A549 treated with CpdA at 1 μM for 4 hours (cell line): ENCODE measurements at places on chromosomes 12 and 14. TPM values are rescaled to one million over a fixed set of nuclear protein-coding genes. Genes with fewer than 3 reads are reported as not detected.

AICDA gene
- total RNA-seq = 0.08 to 0.20 TPM (median 0.15 TPM) in 5 replicates

CLEC6A gene
- not detected in 5 replicates for total RNA-seq

MANSC4 gene
- total RNA-seq = 0.07 to 0.13 TPM in 2 of 5 replicates, not detected in the others

POTEG gene
- total RNA-seq = not detected in 5 replicates

SMIM41 gene
- total RNA-seq = not detected in 5 replicates

PRR4 gene
- total RNA-seq = 1.5 to 4.3 TPM (median 3.3 TPM) in 5 replicates

OAS1 gene
- total RNA-seq = 41.9 to 76.3 TPM (median 65.0 TPM) in 5 replicates

MFAP5 gene
- total RNA-seq = 0.06 to 0.31 TPM (median 0.24 TPM) in 4 of 5 replicates, not detected in the other

COA8 gene
- total RNA-seq = 45.8 to 56.3 TPM (median 53.6 TPM) in 5 replicates

ADCY6 gene
- total RNA-seq = 11.0 to 17.3 TPM (median 14.5 TPM) in 5 replicates

SALL2 gene
- total RNA-seq = 0.63 to 1.6 TPM (median 1.1 TPM) in 5 replicates

NPC2 gene
- total RNA-seq = 222 to 318 TPM (median 245 TPM) in 5 replicates

PLEKHG7 gene
- total RNA-seq = 0.02 TPM in 1 of 5 replicates, not detected in the others
